ENCODE measurements at places on chromosomes 5 and 9.

DNA sequence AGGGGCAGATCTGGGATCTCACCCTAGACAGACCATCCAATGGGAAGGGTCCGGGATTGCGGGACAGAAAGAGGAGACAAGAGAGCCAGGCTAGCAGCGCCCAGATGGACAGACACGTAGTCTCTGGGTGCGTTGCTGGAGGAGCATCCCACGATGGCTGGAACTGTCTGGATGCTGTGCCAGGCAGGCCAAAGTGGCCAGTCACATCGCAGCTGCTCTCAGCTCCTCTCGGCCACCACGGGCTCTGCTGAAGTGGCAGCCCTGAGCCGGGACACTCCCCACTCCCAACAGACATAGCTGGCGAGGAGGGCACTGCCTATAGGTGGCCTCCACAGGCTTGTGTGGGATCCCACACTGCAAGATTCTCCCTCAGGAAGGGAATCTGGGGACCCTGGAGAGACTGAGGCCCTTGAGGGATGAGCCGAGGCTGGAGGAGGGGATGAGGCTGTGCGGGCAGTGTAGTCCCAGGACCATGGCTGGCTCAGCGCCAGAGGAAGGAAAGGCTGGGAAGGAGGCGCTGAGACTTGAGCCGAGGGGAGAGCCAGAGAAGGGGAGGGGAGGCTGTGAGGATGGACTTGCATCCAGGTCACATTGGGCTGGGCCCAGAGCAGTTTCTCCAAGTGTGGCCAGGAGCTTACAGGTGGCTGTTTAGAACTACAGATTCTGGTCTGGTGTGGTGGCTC is 10.3 kb upstream of the WDR5 start:
- no peak for DNase-seq

DNA sequence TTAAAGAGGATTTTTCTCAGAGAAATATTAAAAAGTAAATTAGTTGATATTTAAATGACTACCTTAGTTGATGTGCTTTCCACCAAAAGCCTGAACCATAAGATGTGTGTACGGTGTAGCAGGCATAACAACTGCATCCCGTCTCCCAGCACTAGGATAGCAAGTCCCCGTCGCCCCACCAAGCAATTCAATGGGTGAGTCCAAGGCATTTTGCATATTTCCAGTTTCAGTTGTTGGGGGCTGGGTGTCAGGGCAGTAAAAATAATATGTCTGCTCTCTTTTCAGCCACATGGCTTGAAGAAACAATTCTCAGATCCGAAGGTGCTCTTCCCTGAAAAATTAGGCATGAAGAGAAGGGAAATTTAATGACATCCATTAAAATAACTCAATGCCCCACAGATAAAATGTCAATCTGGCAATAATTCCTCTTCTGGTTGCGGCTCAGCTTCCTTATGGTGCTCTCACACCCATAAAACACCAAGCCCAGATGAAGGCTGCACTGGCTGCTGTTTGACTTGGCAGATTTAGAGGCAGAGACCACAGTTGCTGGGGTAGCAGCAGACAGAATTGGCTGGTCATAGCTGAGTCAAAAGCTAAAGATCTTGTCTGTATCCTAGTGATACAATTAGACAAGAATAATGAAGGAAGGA is 124.4 kb upstream of the ADCY2 start:
- no peak for DNase-seq

DNA sequence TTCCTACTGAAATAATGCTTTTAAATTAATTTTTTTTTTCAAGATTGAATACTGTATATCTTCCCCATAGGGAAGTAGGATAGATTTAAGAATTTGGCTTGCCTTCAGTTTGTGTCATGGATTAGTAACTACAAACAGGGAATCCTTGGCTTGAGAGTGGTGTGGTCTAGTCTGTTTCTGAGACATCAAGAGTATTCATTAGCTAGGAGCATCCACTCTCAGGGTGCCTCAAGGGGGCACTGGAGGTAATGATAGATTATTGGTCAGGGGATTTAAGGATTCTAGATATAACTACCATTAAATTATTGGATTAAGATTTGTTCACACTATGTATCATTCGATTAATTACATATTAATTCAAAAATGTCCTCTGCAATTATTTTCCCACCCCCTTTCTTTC is 91.8 kb upstream of the TXNDC8 start:
- DNase-seq = no peak

- DNase-seq = no peak
Observed at GRCh38 chr9:9598723-9599122, 1014.1 kb downstream of the PTPRD start.

GRCh38 chr5:108919591-108920326 is 172.1 kb downstream of the FER start:
- DNase-seq = no peak
